ENCODE measurements at places on chromosomes 11 and 22.

DNA sequence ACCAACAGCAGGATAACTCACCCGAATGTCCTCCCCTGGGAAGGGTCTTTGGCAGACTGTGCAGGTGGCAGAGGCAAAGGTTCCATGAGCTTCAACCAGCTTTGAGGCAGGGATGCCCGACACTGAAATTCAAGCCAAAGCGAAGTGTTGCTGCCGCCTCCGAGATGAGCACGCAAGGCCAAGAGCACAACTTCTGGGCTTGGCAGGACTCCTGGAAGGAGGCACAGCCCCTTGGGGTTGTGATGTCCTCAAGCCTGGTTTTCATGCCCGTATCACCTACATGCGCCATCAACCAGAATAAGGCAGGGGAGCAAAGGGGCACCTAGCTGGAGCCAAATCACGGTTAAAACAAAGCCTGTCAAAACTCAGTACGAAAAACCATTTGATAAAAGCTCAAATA is 5.7 kb downstream of the SIRT3 start:
- no peak for DNase-seq

- no peak for DNase-seq
Observed at GRCh38 chr22:48807155-48807554, 1020.5 kb downstream of the BRD1 start.

- DNase-seq: no peak
Observed at GRCh38 chr11:6345366-6345765, 25.1 kb upstream of the CAVIN3 start.

GRCh38 chr11:120259988-120260565 is 20.1 kb downstream of the POU2F3 start:
- DNase-seq: no peak

- DNase-seq: no peak
Observed at GRCh38 chr11:111347723-111348115, 31.4 kb downstream of the POU2AF1 start.

GRCh38 chr11:46270684-46271083 is 6.8 kb upstream of the CREB3L1 start:
- no peak for DNase-seq

DNA sequence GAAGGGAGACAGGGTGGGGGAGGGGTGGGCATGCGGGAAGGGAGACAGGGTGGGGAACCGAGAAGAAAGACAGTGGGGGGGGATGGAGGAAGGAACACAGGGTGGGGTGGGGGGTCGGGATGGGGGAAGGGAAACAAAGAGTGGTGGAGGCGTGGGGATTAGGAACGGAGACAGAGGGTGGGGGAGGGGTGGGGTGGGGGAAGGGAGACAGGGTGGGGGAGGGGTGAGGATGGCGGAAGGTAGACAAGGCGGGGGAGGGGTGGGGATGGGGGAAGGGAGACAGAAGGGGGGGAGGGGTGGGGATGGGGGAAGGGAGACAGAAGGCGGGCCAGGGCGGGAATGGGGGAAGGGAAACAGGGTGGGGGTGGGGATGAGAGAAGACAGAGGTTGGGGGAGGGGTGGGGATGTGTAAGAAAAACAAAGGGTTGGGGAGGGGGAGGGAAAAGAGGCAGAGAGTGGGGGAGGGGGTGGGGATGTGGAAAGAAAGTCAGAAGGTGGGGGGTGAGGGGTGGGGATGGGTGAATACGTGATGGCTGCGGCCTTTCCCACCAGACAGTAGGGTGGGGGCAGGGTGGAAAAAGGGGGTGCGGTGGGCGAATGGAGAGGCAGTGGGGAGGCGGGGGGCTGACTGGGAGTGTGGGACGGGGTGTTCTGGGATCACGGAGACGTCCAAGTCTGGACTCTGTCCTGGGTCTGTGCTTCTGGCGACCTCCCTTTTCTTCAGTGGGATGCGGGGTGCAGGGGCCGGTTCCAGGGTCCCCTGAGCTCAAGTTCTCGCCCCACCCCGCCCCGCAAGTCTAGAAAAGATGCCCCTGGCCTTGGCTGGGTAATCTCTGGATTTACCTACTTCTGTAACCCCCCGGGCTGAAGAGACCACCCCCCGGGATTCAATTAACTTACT is 744 bp downstream of the PRAME start:
- no peak for DNase-seq

- DNase-seq: no peak
Observed at GRCh38 chr22:45869340-45869847, 107.6 kb downstream of the WNT7B start.

- no peak for DNase-seq
Observed at GRCh38 chr22:43036282-43036829, 21.4 kb upstream of the PACSIN2 start.

DNA sequence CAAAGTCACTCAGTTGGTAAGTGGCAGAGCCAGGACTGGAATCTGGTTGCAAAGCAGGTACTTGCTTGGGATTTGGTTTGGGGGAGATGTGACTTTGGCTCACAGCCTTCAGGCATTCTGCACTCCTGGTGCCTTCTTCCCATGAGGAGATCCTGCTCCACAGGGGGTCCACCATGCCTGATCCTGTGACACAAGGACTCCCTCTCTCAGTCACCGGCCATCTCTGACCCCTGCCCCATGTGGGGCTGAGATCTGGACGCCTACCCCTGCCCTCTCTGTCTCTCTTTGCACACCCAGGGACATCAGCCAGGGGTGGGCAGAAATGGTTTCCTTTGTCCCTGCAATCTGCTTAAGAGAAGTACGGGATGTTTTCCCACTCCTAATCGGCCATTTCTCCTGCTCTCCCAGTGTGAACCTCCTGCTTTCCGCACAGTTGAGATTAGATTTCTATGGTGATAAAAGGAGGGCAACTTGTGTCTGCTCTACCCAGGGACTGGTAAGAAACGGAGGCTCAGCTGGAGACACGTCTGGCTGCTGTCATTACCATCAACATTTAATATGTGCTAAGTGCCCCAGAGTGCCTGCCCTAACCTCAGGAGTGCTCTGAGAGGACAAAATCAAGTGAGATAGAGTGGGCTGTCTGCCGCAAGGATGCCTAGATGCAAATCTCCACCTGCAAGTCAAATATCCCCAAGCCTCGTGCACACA is 11.1 kb upstream of the FXYD6 start:
- DNase-seq: no peak

DNA sequence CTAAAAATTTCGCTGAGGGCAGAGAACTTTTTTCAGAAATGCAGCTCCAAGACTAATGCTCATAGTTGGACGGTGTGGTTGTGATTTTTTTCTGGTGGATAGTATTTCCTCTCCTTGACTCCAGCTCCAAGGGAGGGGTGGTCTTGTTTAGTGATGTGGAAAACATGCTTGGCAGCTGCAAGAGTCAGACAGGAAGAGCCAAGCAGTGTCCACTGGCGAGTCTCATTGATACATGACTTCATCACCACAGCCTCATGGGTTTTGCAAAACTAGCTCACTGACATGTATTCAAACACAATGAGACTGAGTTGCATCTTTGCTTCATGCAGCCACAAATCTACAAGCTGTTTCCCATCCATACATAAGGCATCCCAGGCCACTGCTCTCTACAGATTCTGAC is 7.3 kb upstream of the KCNJ1 start:
- no peak for DNase-seq

DNA sequence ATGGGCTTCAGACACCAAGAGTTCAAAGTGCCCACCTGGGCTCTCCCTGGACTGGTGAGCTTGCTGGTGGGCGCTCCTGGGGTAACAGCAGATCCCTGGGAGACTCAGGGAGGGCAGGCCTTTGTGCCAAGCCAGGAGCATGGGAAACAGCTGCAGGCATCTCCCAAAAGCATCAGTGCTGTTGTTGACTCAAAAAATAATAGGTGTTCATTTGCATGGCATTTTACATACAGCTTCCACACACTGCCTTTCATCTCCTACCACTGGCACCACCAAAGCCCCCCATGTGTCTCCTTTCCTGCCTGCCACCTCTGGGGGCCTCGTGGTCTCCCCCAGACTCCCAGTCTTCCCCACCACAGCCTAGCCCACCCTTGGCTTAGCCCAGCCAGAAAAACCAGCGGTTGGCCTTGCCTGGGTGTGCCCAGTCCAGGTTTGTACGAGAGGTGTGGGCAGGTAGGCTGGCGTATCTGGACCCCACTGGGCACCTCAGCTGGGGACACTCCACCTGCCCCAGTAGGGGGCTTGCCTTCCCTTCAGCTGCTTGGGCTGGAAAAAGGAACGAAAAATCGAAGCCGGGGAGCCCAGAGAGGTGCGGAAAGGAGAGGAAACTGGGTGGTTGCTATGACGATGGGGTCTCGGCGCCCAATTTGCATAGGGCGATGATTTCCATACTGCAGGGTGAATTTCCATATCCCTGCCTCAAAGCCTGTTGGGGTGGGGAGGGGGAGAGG is 15.0 kb downstream of the POU2F3 start:
- no peak for DNase-seq

DNA sequence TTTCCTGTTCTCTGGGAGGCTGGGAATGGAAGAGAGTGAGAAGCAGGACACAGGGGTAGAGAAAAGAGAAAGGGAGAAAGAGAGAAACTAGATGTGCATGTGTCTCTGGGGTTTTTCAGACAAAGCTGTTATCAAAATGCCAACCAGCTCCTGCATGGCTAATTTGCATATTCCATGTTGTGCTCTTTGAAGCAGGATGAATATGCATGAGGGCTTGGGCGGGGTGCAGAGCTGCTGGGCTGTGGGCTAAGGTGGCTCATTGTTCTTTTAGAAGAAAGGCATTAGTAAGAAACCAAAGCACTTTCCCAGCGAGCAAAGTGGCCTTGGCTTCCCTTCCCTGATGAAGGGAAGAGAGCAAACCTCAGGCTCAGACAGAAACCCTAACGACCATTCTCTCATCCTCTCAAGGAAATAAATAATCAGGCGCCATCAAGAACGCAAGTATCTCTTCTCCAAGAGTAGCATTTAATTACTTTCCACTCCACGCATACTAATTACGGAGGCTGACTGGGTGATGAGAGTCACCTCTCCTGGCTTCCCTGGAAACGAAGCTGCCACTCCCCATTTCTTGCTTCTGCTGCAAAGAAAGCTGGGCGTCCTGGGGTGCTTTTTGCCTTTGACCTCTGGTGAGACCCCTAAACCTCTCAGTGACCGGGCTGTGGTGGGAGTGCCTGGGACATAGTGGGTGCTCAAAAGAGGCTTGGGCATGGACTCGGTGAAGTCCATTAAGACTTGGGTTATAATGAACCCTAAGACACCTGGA is 54.2 kb downstream of the FEZ1 start:
- no peak for DNase-seq

GRCh38 chr22:43567691-43568324 is 156.0 kb downstream of the MPPED1 start:
- no peak for DNase-seq

DNA sequence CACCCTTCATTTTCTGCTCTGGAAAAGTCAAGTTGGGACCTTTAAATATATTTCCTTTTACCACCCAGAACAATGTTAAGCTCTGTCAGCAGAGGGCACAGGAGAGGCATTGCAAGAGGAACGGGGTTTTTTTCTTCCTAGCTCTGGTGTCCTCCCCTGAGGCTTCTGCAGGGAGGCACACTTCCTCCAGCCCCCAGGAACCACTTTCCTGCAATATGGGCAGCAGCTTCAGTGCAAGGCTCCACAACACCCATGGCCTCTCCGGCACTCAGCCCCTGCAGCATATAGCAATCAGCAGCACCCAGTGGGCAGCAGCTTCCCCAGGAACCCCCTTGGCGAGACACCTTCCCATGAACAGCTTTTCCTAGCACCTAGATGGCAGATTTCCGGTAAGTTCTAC is 101.4 kb downstream of the SYT9 start:
- peak; percentile 34 for DNase-seq

GRCh38 chr22:21834869-21835268 is 32.6 kb downstream of the MAPK1 start:
- DNase-seq: no peak

- no peak for DNase-seq
Observed at GRCh38 chr22:26460202-26460601, 23.4 kb downstream of the HPS4 start.

DNA sequence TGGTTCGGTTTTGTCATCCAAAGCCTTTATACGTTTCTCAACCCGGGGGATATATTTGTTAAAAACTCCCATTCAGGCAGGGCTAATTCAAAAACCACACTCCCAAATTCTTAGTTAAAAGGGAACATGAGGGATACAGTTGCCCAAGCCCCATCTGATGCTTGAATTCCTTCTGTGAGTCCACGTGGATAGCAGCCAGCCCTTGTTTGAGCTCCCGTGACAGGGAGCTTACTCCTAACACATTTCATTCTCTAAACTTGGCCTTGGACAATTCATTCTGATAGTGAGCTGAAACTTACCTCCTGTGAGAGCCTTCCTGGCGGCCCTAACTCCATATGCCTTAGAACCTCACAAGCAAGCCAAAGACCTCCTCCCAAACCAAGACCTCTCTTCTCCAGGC is 357.5 kb downstream of the TENM4 start:
- no peak for DNase-seq

DNA sequence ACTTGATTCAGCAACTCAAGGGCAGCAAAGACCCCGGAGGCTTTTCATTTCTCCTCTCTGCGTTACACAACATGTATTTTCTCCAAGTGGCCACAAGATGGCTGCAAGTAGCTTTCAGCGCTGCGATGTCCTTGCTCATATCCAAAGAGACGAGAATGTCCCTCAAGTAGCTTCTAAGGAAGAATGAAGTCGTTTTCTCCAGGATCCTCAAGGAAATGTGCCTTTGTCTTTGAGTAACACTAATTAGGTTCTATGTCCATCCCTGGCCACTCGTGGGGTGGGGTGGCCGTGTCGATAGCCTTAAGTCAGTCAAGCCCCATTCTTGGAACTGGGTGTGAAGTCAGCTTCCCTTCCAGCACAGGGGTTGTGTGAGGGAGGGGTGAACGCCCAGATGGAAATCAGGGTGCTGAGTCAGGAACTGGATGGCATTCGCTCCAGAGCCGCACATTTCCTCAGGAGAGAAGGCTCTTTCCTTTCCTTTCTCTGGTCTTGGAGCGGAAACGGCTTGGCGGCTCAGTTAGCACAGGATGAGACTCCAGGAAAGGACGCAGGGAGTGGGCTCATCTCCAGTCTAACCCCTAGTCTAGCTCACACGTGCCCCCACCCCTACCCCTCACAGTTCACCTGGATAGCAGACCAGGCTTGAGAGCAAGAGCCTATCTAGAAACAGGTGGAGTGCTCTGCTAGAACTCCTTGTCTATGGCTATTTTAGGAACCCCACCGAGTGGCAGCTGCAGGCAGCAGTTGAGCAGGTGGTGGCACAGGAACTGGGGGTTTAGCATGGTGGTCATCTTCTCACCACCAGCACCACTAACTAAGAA is 44.3 kb downstream of the NNMT start:
- peak; percentile 34 for DNase-seq

DNA sequence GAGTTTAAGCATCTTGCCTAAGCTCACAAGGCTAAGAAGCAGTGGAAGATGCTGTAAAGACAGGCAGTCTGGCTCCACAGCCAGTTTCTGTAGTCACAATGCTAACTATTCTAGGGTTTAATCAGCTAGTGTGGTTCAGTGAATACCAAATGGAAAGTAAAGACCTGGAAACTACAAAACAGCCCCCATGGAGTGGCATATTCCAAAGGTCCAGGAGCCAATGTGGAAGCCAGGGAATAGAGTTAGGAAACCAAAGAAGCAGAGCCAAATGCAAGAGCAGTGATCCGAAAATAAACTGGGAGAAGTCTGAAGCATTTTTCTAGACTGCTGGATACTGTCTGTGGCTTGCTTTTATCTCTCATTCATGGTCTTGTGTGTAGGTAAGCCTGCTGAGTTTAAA is 731.2 kb upstream of the ANO5 start:
- no peak for DNase-seq

- DNase-seq: no peak
Observed at GRCh38 chr11:35316161-35316560, 103.2 kb downstream of the SLC1A2 start.
